ENCODE measurements at places on chromosomes 2 and 18.

DNA sequence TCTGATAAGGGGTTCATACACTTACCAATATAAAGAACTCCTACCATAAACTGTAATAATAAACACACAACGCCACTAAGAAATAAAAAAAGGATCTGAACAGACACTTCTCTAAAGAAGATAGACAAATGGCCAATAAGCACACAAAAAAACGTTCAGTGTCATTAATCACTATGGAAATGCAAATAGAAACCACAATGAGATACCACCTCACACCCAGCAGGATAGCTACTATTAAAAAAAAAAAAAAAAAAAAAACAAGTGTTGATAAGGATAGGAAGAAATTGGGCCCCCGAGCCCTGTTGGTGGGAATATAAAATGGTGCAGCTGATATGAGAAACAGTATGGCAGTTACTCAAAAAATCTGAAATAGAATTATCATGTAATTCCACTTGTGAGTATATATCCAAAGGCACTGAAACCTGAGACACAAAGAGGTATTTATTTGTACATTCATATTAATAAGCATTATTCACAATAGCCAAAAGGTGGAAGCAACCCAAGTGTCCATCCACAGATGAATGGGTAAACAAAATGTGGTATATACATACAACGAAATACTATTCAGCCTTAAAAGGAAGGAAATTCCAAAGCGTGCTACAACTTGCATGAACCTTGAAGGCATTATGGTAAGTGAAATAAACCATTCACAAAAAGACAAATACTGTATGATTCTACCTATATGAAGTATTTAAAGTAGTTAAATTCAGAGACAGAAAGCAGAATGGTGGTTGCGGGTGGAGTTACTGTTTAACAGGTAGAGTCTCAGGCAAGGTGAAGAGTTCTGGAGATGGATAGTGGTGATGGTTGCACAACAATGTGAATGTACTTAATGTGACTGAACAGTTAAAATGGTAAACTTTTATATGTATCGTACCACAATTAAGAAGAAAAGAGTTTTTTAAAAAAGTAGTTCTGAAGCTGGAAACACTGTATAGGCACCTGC, 17.9 kb downstream of the REV1 start:
- no peak for DNase-seq

DNA sequence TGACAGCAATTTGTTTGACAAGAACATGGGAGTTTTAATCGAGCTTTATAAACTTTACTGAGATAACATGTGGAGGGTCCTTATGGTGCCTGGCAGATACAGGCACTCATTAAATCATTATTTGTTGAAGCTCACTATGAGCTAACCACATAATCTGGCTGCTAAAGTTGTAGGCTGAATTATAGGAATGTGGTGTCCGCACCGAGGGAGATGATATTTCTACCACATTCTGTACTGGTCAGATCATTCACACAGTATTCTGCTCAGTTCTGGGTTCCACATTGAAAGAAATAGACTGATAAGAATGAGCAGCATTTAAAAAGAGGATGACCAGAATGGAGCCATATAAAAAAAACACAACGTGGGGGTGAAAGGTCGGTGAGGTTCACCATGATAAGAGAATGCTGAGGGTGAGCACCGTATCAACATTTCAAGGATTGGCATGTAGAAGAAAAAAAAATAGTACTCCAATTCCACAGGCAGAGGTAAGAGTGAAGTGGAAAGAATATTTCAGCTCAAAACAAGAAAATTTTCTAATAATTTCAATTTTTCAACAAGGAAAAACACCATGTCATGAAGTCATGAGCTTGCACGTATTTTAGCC, 54.4 kb downstream of the TMEFF2 start:
- no peak for DNase-seq

- peak; percentile 54 for DNase-seq
Observed at GRCh38 chr2:177541258-177541991, 148.9 kb downstream of the AGPS start.

- DNase-seq, result peak; percentile 55
Observed at GRCh38 chr2:127859712-127860085, 1.7 kb upstream of the POLR2D start.

GRCh38 chr18:12026562-12026961, 45.3 kb downstream of the IMPA2 start:
- DNase-seq, result no peak

- no peak for DNase-seq
Observed at GRCh38 chr2:238941262-238941792, 93.4 kb downstream of the TWIST2 start.

DNA sequence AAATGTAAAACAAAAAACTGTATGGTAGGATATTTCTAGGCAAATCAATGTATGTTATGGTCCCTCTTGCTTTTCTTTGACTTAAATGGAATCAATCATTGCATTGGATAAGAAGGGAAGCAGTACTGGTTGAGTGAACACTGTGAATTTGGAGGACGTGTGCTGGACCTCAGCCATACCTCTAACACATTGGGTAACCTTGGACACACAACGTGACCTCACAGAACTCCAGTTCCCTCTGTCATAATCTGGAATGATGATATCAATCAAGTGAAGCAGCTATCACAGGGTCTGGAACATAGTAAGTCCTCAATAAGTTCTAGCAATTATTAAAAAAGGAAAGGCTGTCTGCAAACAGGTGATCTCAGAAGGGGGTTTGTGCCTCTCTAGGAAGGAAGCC, 474.9 kb upstream of the TCF4 start:
- no peak for DNase-seq

DNA sequence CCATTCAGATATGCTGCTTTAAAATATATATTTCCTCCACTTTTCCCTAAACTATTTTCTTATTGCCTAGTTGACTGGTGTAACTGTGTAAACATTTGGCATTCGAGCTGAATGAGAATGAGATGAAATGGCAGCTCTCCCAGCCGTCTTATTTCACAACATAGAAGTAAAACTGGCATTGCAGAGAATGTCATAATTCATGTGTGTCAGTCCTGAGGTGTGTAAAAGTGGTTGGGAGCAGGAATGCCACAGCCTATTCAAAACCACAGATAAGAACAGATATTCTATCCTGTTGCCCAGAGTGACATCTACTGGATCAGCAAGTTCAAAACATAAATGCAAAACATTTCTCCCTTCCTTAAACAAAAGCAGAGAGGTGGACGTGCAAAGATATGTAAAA, 565.5 kb upstream of the CHAC2 start:
- no peak for DNase-seq

GRCh38 chr2:201208563-201209252, 25.8 kb downstream of the CASP10 start:
- no peak for DNase-seq

DNA sequence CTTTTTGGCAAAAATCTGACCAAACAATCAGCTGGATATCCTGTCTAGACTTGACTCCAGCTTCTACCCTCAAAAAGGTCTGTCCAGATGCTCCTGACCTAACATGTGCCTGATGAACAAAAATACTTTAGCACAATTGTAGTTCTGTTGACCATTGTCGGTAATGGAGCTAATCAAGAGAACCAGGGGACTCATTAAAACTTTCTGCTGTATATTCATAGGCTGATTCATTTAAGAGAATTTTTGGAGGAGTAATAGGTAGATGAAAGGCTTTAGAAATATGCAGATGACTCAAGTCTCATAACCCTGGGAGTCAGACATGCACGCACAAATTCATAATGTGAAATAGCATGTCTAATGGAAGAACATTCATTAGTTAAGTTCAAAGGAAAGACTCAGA, 514.2 kb downstream of the TXNL1 start:
- no peak for DNase-seq

All from activated CD4-positive, alpha-beta T cell treated with anti-CD3 and anti-CD28 coated beads, Interleukin-10, Interleukin-2, amounts not matched to agents 100 ng/mL and 50 ng/mL, durations not matched to agents 16 hours and 8 hours (primary cell).